ENCODE measurements at places on chromosomes 12 and 14. TPM values are rescaled to one million over a fixed set of nuclear protein-coding genes. Genes with fewer than 3 reads are reported as not detected.

The HOXC12 gene
- not detected for total RNA-seq

DNA sequence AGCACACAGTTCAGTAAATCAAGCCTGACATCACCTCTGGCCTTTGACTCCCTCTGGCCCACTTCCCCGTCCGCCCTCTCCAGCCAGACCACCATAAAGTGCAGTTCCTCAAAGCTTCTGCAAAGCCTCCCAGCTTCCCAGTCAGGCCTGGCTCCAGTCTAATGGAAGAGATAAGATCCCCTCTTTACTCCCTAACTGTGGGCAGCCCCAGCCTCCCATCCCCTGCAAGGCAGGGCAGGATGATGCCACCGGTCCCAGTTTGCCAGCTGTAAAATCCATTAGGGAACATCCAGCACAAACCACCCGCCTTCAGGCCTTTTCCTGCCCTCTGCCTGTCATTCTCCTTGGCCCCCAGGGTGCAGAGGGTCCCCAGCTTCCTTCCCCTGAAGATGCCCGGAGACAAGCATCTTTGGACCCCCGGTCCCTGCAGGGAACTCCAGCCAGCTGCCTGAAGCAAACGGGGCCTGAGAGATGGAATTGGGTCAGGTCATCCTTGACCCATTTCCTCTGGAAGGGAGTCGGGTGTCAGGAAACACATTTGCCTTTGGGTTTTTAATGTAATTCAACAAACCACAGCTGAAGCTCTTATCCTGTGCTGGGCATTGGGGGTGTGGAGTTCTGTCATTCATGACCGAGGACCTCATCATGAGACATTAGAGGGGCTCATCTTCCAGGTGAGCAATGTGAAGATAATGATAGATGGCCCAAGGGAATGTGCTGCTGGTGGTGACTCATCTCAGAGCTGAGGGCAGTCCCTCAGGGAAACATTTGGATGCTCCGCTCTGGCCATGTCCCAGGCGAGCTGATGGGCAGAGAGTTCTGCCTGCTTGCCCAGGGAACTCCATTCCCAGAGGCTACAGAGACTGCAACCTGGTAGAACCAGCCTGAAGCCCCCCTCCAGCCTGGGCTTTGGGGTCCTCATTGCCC, 93.8 kb upstream of the CLMN start:
- no peak overlapping the region for H3K27ac ChIP-seq
- H3K4me3 ChIP-seq, result no peak overlapping the region
- H3K27me3 ChIP-seq, result no peaks in the 10 kb centered on the region
- H3K4me1 ChIP-seq, result no peaks in the 10 kb centered on the region

The PTPRR gene
- 0.78 TPM for total RNA-seq

DNA sequence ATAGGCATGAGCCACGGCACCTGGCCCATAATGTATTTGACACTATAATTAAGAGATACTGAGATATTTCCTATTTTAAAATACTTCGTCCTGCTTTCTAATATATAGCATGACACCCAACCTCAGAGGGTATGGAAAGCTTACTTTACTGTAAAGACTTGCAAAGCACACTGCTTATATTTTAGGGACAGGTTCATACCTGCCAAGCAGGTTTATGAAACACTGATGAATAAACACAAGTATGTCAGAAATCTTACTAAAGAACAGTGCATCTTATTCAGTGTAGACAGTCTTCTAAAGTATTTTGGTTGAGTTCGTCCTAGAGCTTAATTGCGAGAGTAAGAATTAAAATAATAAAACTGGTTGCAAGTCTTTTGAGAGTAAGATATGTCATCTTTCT, 65.4 kb downstream of the PPFIBP1 start:
- H3K27me3 ChIP-seq, result no peaks in the 10 kb centered on the region
- DNase-seq, result no peak
- peaks cover 6% of the 10 kb centered on the region for H3K4me1 ChIP-seq
- no peaks in the 10 kb centered on the region for H3K36me3 ChIP-seq
- H3K27ac ChIP-seq, result no peak overlapping the region

GRCh38 chr14:78631551-78631950, 461.4 kb downstream of the NRXN3 start:
- H3K36me3 ChIP-seq, result no peaks in the 10 kb centered on the region
- DNase-seq, result no peak
- no peaks in the 10 kb centered on the region for H3K27me3 ChIP-seq

The CLEC2A gene
- total RNA-seq, result not detected

GRCh38 chr12:94516985-94517384, 57.3 kb upstream of the CEP83 start:
- no peak for DNase-seq
- no peaks in the 10 kb centered on the region for H3K27me3 ChIP-seq
- H3K27ac ChIP-seq, result no peak overlapping the region
- H3K4me3 ChIP-seq, result no peak overlapping the region
- H3K36me3 ChIP-seq, result no peaks in the 10 kb centered on the region

GRCh38 chr12:124359671-124360581, 65.0 kb downstream of the RFLNA start:
- H3K4me1 ChIP-seq, result peaks cover 66% of the 10 kb centered on the region
- peak overlapping the region; percentile 80 for H3K27ac ChIP-seq
- DNase-seq, result peak; percentile 95

- no peaks in the 10 kb centered on the region for H3K36me3 ChIP-seq
- no peak overlapping the region for H3K4me3 ChIP-seq
- DNase-seq, result no peak
- no peak overlapping the region for H3K27ac ChIP-seq
- no peaks in the 10 kb centered on the region for H3K4me1 ChIP-seq
These were observed 181.7 kb upstream of the FAR2 start for GRCh38 chr12:28967426-28967825.

The PTPN6 gene
- total RNA-seq, result 18.4 TPM

GRCh38 chr12:132746613-132747012, 15.0 kb downstream of the ANKLE2 start:
- peaks cover 49% of the 10 kb centered on the region for H3K36me3 ChIP-seq
- no peaks in the 10 kb centered on the region for H3K4me1 ChIP-seq
- DNase-seq, result no peak
- H3K4me3 ChIP-seq, result no peak overlapping the region

GRCh38 chr14:22159957-22160356, 429.1 kb downstream of the DAD1 start:
- H3K36me3 ChIP-seq, result no peaks in the 10 kb centered on the region
- no peak overlapping the region for H3K4me3 ChIP-seq
- no peak overlapping the region for H3K27ac ChIP-seq
- H3K4me1 ChIP-seq, result no peaks in the 10 kb centered on the region

Data from body of pancreas (tissue), 4 donors.